ENCODE measurements at places on chromosomes 2 and 18.

- DNase-seq: no peak
These were observed 15.7 kb downstream of the CCBE1 start for GRCh38 chr18:59681521-59682004.

DNA sequence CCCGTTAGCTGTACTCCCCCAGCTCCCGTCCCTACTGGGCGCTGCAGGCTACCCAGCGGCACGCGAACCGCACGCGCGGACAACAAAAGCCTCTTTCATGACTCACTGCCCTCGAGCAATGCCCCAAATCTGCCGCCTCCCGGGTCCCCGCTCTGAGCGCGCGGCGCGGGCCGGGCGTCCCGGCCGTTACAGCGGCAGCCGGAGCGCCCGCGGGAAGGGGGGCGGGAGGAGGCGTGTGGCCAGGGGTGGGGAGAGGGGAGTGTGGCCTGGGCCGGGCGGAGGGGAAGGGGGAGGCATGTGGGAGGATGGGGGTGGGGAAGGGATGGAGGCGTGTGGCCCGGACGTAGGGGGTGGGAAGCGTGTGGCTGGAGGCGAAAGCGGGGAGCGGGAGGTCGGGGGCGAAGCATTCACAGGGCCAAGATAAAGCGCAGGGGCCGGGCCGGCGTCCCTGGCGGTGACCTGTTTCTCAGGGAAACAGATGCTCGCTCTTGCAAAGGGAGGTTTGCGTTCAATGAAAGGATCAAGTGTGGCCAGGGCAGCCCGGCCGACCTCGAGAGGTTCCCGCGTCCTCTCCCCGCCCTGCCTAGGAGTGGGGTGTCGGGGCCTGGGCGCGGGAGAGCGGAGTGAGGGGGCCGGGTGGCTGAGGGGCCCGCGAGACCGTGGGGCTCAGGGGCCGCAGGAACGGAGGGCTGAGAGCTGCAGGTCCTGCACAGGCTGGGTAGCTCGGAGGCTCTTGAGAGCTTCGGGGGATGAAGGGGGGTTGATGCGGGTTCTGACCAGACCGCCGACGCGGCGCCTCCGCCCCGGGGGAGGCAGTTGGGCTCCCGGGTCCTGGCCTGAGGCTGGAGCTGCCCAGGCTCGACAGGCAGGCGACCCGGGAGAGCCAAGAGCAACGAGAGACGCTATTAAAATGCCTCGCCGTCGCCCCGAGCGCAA is 3.5 kb upstream of the NEUROD1 start:
- DNase-seq: no peak

GRCh38 chr18:70349316-70349715 is 60.5 kb downstream of the SOCS6 start:
- DNase-seq: no peak

GRCh38 chr18:64929036-64929435 is 780.1 kb upstream of the LINC00305 start:
- peak; percentile 0 for DNase-seq

GRCh38 chr2:38148501-38148900 is 72.5 kb upstream of the CYP1B1 start:
- DNase-seq: no peak

GRCh38 chr2:237695201-237695780 is 67.9 kb downstream of the LRRFIP1 start:
- peak; percentile 88 for DNase-seq

GRCh38 chr18:67218556-67218955 is 298.0 kb downstream of the DSEL start:
- no peak for DNase-seq

- peak; percentile 52 for DNase-seq
These were observed 45.2 kb upstream of the NOSTRIN start for GRCh38 chr2:168757223-168757622.

- DNase-seq: no peak
These were observed 7.1 kb upstream of the NPPC start for GRCh38 chr2:231932985-231933915.

GRCh38 chr2:206979922-206980321 is 40.6 kb downstream of the CPO start:
- no peak for DNase-seq

- no peak for DNase-seq
These were observed 56.5 kb downstream of the TMEM18 start for GRCh38 chr2:620471-621302.

DNA sequence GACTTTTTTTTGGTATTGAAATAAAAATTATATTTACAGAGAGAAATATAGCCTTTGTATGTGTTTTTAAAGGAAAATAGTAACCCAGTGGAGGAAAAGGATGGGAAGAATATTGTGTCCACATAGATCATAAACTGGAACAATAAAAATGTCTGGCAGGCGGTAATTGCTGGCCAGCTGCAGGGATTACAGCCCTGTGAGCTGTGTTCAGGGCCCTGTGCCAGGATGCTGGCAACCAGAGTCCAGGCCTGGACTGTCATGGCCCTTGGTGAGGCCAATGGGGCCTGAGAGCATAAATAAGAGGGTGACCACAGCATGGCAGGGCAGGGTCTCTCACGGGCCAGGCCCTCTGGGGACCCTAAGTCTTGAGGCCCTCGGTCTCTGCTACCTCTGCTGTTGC is 171.2 kb downstream of the ACOXL start:
- DNase-seq: no peak

- no peak for DNase-seq
These were observed 78.4 kb upstream of the ARL5A start for GRCh38 chr2:151906633-151906998.

DNA sequence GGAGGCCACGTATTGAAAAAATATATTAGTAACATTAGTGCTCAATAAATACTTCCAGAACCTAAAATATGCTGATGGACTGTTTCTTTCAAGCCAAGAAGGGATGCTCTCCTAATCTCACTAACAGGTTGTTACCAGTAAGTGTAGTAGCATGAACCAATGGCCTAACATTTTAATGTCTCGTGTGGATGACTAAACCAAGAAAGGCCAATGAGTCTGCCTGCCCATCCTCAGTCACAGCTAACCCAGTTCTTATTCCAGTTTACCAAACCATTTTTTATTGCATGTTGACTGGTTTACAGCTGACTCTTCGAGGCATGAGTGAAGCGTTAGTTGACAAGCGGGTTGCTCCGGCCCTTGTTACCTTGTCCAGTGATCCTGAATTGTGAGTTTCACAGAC is 45.1 kb upstream of the TNFRSF11A start:
- no peak for DNase-seq

DNA sequence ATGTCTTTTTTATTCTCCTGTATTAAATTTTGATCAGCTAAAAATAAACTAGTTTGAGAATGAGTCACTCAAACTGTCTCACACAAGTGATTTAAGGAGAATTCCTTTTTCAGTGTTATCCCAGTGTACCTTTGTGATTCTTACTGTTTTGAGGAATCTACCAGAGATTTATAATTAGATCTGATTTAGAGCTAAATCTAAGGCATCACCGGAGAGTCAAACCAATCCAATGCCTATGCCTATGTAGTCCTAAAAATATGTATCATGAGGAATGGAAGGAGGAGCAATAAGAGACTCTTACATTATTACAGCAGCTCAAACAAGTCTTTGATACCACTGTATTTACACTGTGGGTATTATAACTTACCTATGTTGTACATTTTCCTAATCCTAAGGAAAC is 63.4 kb upstream of the CYP20A1 start:
- DNase-seq: no peak
